ENCODE measurements at places on chromosomes 7 and 10.
A peak's percentile ranks its signal among the peaks of the same experiment; 100 is the strongest.

- no peak for DNase-seq
These were observed 42.8 kb downstream of the NSUN6 start for GRCh38 chr10:18608596-18608995.

GRCh38 chr7:101594790-101595189 is 34.3 kb downstream of the MYL10 start:
- no peak for DNase-seq

DNA sequence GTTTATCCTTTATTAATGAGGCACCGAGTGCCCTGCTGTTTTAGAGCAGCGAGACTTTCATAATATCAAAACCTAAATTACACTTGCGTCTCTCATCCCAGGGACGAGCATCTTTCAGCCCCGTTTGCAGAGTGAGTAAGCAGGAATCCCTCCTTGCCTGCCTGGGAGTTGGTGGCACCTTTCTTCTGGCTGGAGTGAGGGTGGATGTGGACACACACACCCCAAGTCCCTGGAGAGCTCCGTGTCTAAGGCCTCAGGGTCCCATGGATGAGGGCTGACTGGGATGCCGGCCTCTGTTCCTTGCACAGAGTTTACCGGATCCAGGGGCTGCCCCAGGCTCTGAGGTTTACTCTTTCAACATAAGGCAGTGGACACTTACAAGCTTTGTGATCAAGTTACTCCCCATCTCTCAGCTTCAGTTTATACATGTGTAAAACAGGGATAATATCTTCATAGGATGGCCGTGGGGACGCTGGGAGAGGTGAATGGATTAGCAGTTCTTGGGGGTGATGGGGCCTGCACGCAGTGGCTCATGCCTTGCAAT is 24.5 kb downstream of the POLL start:
- DNase-seq, result no peak

- peak; percentile 57 for DNase-seq
These were observed 61.4 kb downstream of the ST7 start for GRCh38 chr7:117014673-117015133.

DNA sequence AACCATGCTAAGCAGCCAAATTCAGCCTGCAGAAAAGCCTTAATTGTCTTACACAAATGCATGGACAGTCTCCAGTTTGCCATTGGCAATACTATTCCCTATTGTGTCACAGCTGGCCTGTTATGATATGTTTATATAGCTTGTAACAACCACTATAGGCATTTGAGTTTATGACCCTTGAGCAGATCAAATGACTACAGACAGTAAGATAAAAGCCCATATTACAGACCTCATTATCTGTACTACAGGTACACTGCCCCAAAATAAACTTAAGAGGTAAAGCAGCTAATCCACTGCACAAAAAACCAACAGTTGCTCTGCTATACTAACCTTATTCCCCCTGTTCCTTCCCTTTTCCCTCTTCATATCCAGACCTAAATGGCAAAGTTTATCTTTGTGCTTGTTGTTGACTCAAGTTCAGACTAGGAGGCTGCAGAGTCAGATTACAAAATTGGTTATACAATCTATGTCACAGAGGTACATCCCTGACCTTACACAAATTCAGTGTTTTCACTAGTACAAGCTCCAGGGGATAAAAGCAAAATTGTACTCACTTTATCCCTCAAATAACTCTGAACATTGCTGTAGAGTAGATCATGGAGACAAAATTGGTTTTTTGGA is 218.4 kb downstream of the GRM8 start:
- no peak for DNase-seq

GRCh38 chr10:45476559-45476958 is 102.5 kb downstream of the ALOX5 start:
- DNase-seq, result no peak

GRCh38 chr7:40675741-40676140 is 540.9 kb downstream of the SUGCT start:
- DNase-seq, result no peak

DNA sequence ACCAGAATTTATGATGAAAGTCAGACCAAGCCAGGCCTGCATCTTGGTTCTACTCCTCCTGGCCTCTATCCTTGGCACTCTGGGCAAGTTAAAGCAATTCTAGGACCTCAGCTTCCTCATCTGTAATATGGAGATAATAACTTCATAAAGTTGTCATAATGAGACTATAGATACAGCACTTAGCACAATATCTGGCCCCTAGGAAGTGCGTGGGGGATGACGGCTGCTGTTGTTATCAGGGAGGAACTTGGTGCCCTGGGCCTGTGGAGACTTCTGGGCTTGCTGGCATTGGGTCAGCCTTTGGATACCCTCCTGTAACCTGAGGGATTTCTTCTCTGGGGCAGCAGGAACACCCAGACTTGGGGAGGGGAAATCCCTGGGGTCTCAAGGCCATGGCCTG is 27.6 kb downstream of the PFKFB3 start:
- no peak for DNase-seq
